ELF-1 (cell line): ENCODE measurements at places on chromosomes 3 and 15.

GRCh38 chr15:38217191-38217595 is 35.4 kb upstream of the SPRED1 start:
- DNase-seq, result no peak

DNA sequence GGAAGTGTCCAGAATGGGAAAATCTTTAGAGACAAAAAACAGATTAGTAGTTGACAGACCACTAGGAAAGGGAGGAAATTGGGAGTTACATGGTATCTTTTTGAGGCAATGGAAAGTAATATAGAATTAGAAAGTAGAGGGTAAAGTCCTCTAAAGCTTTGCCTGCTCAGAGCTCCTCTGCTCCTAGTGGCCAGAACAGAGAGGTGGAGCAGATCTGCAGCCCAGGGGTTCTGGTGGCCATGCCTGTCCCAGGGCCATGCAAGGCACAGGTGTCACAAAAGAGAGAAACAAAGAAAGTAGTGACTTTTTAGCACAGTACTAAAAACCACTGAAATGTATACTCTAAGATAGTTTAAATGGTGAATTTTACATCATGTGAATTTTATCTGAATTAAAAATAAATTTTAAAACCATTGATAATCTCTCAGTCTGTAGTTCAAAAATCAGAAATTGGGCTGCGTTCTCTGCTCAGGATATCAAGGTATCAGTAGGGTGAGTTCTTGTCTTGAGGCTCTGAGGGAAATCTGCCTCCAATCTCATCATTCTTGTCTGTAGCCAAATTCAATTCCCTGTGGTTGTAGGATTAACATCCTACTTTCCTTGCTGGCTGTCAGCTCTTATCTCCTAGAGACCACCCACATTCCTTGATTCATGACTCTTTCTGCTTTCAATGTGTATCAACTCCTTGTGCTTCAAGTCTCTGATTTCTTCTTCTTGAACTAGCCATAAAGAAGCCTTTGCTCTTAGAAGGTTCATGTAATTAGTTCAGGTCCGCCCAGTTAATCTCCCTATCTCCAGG is 23.6 kb downstream of the PYGO1 start:
- no peak for DNase-seq

DNA sequence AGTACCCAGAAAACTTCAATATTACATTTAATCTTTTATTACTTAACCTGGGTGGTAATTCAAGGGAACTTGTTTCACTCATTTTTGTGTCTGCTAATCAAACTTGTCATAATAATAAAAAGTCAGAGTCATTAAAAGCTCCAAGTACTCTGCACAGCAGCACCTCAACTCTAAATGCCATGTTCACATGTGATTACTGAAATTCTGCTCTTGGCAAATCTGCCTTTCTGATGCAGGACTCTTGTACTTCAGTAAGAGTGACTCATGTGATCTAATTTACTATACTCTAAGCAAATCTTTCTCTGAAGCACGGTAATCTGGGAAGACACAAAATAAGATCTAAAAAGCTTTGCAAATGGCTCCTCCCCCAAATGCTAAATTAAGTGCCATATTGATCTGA is 6.4 kb downstream of the ROBO1 start:
- no peak for DNase-seq

- peak; percentile 68 for DNase-seq
Observed at GRCh38 chr3:128274837-128275236, 121.6 kb downstream of the EEFSEC start.

GRCh38 chr3:10467204-10467603 is 38.2 kb downstream of the ATP2B2 start:
- no peak for DNase-seq

DNA sequence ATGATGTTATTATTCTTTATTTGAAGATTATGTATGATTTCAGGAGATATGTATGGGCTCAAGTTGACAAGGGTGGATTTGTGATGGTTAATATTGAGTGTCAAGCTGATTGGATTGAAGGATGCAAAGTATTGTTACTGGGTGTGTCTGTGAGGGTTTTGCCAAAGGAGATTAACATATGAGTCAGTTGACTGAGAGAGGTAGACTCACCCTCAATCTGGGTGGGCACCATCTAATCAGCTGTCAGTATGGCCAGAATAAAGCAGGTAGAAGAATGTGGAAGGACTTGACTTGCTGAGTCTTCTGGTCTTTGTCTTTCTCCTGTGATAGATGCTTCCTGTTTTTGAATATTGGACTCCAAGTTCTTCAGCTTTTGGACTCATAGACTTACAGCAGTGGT is 973.7 kb downstream of the MCTP2 start:
- no peak for DNase-seq

DNA sequence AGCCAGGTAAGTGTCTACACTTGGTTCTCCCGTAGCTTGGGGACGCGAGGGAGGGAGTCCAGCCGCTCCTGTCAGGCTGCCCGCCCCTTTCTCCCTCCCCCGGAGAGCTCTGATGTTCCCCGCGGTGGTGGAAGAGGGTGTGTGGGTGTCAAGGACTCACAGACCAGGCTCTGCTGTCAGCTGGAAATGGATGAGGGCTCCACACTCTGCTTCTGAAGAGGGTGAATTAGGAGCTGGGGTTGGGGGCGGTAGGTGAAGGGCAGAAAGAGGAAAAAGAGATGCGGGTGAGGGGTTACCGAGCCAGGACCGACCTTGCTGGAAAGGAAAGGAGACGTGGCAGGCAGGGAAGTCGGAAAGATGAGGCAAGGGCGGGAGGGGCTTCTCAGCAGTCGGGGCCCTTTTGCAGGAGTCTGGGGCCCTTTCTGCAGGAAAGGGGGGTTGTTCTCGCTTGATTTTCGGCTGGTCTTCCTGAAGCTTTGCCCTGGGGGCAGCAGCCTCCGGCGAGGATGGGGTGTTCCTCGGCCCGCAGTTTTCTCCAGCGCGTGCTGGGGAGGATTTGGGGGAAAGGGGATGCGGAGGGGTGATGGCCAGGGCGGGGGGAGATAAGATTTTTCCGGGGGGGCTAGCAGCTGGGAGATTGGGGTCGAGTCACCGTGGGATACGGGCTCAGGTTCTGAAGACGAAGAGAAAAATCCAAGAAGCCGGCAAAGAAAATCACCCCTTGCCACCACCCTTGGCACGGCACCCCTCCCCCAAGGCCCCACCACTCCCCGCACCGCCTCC is 602 bp upstream of the BAHD1 start:
- DNase-seq, result peak; percentile 69

GRCh38 chr15:39789736-39790135 is 7.1 kb upstream of the FSIP1 start:
- DNase-seq, result no peak

GRCh38 chr3:141699897-141700296 is 38.2 kb upstream of the RNF7 start:
- DNase-seq, result no peak

- DNase-seq, result no peak
Observed at GRCh38 chr15:34942363-34942762, 27.2 kb downstream of the AQR start.

GRCh38 chr3:157443905-157444796 is 7.5 kb downstream of the PTX3 start:
- no peak for DNase-seq

DNA sequence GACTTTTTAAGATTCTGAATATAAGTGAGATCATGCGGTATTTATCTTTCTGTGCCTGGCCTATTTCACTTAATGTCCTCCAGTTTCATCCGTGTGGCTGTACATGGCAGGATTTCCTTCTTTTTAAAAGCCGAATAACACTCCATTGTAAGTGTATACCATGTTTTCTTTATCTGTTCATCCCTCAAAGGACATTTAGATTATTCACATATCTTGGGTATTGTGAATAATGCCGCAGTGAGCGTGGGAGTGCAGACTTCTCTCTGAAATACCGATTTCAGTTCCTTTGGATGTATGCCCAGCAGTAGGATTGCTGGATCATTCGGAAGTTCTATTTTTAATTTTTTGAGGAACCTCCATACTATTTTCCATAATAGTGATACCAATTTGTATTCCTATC is 136.1 kb downstream of the APBA2 start:
- DNase-seq, result no peak

DNA sequence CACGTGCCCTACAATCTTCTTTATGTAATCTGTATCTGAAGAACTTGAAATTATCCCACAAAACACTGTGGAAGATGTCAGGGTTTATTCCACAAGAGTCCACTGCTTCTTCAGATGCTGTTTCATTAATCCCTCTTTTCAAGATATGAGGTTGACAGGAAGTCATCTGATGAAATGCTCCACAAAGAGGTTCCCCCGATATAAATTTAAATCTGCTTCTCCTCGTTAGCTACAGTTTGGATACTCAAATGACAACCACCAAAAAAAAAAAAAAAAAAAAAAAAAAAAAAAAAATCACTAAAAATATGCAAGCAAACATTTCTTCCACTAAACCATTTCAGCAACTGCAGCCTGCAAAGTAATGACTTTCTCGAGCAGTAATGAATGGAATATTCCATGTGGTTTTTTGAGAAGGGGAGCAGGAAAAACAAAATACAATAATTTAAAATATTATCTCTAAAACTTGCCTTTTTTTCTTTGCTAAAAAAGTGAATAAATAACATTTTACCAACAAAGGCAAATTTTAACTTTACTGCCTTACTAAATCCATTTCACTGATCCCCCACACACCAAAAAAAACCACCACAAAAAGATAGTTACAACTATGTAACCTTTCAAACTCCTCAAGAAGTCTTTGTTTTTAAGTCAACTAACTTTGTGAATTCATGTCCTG is 37.8 kb downstream of the DLG1 start:
- no peak for DNase-seq

- no peak for DNase-seq
Observed at GRCh38 chr3:124064050-124064449, 72.1 kb upstream of the ROPN1 start.

DNA sequence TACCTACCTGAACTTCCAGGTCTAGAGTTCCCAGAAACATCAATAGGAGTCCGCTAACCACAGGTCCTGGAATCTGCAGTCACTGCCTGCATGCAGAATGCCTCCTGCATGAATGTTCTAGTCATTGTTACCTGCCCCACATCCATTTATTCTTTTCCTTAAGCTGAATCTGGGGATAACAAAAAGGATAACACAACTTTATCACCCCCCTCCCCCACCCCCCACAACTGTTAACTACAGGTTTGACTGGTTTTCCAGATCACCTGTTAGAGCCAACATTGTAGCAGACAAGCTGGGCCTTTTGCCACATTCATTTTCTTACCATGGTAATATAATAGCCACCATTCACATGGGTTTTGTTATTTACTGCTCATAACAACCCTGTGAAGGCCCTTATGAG is 4.6 kb upstream of the CTSH start:
- no peak for DNase-seq

DNA sequence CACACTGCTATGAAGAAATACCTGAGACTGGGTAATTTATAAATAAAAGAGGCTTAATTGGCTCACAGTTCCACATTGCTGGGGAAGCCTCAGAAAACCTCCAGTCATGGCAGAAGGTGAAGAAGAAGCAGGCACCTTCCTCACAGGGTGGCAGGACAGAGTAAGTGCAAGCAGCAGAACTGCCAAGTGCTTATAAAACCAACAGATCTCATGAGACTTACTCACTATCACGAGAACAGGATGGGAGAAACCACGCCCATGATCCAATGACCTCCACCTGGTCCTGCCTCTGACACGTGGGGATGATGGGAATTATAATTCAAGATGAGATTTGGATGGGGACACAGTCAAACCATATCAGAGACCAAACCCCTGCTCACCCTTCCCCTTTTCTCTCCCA is 75.0 kb downstream of the TRIM69 start:
- DNase-seq, result no peak

DNA sequence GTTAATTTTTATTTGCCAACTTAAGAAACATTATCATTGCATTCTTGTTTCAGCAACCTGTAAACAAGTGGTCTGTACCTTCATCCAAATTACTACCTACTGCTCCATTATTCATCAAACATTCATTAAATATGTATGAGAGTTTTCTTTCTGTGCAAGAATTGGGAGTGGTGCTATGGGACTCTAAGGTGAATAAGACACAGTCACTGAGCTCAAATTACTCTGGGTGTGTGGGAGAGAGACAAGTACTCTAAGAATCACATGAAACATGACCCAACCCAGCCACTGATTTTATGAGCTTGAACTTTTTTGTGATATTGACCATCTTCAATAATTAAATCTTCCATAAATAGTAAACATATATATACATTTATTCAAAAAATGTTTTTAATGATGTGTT is 227.2 kb upstream of the TP63 start:
- no peak for DNase-seq

DNA sequence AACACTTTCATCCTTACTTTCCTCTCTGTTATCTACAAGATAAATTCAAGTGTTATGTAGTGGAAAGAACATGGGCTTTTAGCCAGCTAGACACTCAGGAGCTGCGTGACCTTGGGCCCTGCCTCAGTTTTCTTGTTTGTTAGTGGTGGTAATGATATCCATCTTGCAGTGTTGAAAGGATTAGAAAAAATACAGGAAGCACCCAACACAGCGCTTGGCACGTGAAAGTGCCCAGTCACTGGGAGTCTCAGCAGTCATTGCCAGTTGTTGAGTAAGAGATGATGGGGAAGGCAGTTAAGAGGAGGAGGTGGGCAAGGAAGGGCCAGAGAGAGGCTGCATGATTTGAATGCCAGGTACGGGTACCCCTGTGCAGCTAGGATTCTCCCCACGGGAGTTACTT is 5.3 kb downstream of the PDIA5 start:
- no peak for DNase-seq

DNA sequence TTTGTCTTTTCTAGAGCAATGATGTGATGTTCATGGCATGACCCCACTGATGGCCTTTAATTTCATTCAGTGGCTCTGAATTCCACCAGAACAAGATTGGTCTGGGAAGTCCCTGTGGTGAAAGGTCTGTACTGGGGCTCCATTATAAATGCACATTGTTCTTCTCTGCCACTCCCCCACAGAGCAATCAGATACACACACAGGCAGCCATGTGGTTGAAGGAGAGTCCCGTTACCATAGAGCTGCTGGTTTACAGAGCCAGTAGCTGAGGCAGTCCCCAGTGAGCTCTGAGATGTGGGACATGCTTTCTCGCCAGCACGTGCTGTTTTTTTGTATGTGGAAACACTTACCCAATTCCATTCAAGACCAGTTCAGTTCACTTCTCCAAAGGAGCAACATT is 172.7 kb upstream of the TRIM42 start:
- peak; percentile 20 for DNase-seq

DNA sequence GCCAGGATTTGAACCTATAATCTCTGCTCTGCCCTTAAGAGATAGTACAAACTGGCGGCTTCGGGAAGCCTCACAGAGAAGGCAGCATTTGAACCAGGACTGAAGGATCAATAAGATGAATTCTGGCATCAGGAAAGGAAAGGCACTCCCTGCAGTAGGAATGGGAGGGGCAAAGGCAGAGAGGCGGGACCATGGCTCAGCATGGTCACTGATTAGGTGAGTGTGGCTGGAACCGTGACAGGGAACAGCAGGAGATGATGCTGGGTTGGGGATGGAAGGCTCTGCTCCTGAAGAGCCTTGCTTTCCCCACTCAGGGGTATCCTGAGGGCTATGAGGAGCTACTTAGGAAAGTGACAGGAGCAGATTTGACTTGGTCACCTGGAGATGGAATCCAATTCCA is 158.5 kb downstream of the FEZF2 start:
- no peak for DNase-seq

GRCh38 chr3:171833789-171834460 is 9.2 kb upstream of the TMEM212 start:
- DNase-seq, result no peak
